ENCODE measurements at places on chromosomes 13 and 19.

DNA sequence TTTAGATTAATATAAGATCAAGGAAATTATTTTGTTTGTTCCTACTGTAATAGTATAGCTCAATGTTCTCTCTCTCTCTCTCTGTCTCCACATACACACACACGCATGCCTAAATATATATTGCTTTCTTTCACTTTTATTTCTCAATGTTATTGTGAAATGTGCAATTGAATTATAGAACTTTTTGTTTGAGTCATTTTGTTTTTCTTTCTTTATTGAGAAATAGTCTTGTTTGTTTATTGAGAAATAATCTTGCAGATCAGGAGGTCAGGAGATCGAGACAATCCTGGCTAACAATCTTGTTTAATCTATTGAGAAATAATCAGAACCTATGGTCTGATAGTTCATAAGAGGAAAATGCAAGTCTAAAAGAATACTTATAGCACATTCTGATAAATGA, 1581.3 kb downstream of the EFNB2 start:
- DNase-seq, result no peak

DNA sequence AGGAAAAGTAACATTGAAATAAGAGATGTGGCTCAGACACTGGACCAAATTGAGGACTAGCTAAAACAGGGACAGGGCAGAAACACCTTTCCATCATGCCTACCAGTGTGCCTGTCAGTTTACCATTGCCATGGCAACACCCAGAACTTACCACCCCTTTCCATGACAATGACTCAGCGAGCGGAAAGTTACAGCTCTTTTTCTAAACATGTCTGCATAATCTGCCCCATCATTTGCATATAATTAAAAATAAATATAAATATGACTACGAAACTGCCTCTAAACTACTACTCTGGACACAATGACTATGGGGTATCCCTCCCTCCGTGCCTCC, 96.0 kb downstream of the UBL3 start:
- DNase-seq, result no peak

DNA sequence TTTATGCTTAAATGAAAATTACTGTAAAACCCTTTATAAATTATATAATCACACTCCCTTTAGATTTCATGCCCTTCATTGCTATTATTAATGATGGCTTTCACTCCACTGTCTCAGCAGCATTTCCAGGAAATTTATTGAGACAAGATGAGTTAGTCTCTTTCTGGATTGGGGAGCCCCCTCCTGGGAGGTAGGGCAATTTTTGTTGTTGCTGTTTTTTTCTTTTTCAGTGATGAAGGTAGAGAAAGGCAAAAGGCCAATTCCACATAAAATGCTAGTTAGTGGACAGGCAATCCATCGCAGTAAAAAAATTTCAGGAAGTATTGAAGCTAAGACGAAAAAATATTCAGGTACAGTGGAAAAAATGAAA, 80.2 kb downstream of the TEX26 start:
- DNase-seq, result no peak

DNA sequence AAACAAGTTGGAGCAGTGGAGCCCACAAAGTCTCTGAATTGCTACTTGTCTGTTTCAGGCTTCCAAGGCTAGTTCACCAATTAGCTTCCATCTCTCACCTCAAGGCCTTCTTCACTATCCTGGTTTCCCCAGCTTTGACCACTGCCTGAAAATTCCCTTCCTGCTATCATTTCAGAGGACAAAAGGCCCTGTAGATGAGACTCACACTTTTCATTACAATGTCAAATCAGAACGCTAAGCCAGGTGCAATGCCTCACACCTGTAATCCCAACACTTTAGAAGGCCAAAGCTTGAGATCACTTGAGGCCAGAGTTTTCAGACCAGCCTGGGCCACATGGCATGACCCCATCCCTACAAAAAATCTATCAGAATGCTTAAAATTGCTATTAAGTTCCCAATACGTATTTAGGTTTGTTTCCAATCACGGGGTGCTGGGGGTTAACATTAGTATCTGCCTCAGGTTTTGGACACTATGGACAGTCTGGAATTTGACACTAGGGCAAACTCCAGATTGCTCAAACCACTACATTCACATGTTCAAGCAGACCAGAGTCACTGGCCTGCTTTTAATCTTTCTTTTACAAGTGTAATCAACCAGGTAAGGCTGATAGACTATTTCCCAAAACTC, 5.5 kb downstream of the TPT1 start:
- DNase-seq, result no peak

DNA sequence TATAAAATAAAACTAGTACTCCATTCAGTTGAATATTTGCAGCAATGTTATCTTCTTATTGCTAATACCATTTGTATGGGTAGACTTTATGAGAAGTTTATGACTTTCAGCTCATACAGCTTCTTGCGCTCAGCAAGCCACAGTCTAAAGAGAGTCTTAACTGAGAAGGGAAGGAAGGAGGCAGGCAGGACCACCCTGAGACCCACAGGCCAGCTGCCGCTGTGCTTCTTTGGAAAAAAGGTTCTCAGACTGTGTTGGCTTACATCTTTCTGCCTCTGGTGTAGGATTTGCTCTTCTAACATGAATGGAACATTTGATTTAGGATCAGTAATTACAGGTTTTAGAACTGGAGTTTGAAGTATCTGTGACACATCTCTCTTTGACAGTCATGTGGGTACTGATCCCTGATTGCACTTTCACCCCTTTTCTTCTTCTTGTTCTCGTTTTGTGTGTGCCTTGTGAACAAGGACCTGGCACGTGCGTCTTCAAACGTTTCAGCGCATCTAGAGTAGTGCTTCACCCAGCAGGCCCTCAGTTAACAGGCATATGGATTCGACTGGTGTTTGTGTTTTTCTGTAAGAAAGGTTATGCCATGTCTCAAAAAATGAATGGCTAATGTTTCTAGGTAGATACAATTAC, 7.1 kb upstream of the GPR18 start:
- peak; percentile 41 for DNase-seq

GRCh38 chr13:34810996-34811395, 131.1 kb upstream of the NBEA start:
- DNase-seq, result no peak

DNA sequence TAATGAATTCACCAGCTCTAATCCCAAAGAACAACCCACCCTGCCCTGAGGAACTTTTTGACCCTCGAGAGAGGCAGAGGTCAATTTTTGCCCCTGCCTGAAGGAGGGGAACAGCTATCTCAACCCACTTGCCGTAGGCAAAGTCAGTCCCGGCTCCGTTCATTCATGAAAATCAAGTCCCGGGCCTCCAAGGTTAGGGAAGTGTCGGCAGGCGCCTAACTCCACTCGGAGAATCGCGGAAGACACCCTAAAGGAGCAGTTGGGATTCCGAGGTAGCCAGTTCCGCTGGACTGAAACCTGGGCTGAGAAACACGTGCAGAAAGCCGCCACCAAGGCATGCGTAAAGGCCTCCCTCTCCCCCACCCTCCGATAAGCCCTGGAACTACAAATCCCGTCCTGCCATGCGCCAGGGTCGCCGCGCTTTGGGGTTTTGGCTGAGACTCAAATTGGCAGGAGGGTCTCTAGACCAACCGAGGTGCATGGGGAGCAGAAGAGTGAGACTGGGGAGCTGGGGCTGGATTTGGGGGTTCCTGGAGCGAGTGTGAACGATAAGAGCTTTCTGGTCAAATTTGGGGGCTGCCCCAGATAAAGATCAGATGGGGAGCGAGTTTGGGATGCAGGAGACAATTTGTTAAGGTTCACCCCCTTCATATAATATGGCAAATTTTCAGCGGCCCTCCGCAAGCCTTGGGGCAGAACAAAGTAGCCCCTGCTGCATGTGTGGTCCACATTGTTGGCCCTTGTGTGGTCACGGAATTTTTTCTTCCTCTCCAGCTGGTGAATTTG, at the start of gene TNPO2:
Gene TNPO2, minus strand, starts transcription at position 292 of the 786 bp plus-strand sequence. CDS start 2,955 bp downstream, outside the sequence.
- DNase-seq, result peak; percentile 71

DNA sequence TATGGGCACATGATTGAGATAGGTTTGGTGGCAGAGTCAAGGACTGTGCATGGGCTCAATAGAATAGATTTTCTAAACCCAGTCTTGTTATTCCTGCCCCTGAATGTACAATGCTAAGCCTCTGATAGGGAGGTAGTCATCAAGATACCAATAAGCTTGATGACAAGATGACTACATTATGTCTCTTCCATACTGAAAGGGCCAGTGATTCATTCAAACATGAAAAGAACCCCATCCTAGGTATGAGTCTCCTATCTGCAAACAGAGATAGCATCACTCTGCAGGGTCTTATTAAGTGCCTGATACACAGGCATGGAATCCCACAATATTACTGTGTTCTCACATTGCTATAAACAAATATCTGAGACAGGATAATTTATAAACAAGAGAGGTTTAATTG, 40.3 kb upstream of the UFM1 start:
- no peak for DNase-seq

DNA sequence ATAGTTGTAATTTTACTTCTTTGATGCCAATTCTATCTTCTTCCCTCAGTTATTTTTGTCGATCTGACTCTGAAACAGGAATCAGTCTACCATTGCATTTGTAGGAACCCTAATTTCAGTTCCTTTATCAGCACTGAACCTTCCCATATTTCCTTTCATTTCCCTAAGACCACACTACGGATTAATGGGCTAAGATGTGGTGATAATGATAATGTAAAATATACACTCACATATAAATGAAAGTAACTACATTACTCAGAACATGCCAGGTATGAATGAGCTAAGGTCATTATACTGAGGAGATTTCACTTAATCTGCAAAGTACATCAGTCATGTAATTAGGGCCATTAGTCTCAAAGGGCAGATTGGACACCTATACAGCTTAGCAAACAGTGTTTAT, 60.2 kb upstream of the RFC3 start:
- DNase-seq, result no peak

- DNase-seq, result no peak
Observed at GRCh38 chr19:17214508-17215126, 540 bp upstream of the USE1 start.

DNA sequence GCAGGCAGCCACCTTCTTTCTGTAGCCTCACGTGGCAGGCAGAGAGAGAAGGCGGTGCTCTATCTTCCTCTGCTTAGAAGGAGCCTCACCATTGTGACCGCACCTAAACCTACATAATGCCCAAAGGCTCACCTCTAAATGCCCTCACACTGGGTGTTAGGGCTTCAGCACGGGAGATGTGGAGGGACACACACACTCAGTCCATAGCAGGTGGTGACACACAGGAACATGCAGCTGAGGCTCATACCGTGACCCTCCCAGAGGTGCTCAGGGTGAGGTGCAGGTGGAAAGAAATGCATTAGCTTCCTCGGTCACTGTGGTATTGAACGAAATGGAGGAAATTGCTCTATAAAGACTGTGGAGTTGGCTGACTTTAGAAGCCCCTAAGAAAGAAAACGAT, 37.7 kb upstream of the TUBGCP3 start:
- no peak for DNase-seq

- no peak for DNase-seq
Observed at GRCh38 chr19:55149078-55150003, at the start of gene TNNT1. TNNT1 (minus strand) TSS chr19:55149206; CDS start chr19:55147157, 2,049 bp downstream.

DNA sequence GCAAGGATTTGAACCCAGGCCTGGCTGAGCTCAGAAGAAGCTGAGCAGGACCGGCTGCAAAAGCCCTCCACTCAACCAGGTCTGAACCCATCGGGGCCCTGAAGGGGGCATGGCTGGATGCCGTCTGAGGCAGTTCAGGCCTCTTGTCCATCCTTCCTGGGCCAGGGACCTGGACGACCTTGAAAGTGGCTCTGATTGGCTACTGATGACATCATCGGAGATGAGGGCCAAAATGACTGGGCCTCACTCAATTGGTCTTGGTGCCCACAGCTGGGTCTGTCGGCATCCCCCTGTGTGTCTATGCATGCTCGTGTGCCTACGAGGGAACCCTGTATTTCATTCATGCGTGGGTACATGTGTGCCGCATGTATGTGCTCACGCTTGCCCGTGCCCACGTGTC, 71.8 kb downstream of the PTPRS start:
- no peak for DNase-seq

DNA sequence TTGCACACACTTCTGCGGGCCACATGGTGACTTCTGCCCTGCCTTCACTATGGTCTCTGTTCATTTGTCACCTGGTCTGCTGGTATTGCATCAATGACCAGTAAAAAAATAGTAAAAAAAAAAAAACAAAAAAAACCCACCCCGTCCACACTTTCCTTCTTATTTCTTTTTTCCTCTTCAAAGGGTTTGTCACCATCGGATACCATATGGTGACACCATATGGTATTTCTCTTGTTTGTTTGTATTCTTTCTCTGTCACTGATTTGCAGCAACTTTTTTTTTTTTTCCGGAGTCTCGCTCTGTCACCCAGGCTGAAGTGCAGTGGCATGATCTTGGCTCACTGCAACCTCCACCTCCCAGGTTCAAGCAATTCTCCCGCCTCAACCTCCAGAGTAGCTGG, 26.2 kb upstream of the OR7C2 start:
- no peak for DNase-seq

- no peak for DNase-seq
Observed at GRCh38 chr13:91185294-91185863, 162.1 kb upstream of the MIR17HG start.

- no peak for DNase-seq
Observed at GRCh38 chr13:65808061-65808460, 1422.1 kb downstream of the PCDH9 start.

GRCh38 chr19:19274716-19275565, 1.8 kb upstream of the TM6SF2 start:
- DNase-seq, result no peak

DNA sequence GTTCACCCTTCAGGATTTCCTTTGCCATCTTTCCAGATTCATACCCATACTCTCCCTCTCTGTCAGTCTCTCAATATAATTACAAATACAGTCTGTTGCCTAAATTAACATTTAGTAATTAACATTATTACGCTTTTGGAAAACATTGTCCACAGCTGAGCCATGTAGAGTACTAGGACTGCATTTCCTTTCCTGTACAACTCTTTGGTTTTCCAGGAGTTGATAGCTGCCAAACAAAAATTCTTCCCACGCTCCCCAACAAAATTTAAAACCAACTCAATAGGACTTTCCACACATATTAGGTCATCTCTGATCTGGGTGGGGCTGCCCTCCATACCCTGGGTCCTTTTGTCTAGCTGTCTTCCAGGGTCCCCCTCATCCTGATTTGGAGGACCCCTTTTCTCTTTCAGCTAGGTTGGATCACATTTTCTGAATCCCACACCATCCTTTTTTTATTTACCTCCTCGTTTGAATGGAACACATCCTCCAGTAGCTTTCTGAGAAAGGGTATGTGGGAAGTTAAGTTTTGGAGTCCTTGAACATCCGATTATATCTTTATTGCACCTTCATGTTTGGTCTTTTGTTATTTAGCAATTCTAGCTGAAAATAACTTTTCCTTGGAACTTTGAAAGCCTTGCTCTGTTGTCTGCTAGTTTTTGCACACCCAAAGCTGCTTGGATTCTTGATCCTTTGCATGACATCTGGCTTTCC, 17.7 kb downstream of the ONECUT3 start:
- no peak for DNase-seq

GRCh38 chr19:2652504-2653099, 49.9 kb downstream of the GNG7 start:
- no peak for DNase-seq

DNA sequence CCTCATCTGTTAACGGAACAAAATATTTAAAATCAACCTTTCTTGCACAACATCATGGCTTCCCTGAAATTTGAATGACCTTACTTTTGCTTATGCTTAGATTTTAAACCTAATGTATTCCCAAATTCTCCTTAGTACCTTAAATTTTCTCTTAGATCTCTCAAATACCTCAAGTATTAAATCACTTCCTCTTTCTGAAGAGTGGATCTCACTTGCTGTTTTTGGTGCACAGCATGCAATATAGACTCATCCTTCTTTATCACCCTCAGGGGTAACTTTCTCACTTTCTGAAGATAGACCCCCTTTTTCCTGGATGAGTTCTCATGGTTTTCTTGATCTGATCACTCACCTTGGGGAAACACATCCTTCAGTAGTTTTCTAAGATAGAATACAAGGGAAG, 871.7 kb downstream of the DACH1 start:
- no peak for DNase-seq

All from activated T-cell treated with anti-CD3 and anti-CD28 coated beads for 24 hours (primary cell).